ENCODE measurements at places on chromosomes 7 and 10.
A peak's percentile ranks its signal among the peaks of the same experiment; 100 is the strongest.

- DNase-seq = no peak
Observed at GRCh38 chr7:3928727-3929515, 627.9 kb downstream of the SDK1 start.

DNA sequence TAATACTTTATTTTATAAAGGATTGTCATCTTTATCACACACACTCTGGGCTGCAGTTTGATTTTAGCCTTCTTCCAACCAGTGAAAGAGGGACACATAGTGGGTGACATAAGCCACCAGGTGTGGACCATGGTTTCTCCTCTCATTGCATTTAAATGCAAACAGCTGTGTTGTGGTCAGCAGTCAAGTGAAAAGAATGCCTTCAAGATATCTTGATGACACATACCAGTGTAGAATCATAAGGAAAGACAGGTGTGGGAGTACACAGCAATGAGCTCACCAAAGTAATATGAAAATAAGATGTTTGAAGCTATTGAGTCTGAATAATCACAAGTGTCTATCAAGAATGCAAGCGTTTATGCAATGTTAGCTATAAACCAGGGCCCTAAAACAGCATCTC is 580.0 kb downstream of the XPNPEP1 start:
- peak; percentile 35 for DNase-seq

DNA sequence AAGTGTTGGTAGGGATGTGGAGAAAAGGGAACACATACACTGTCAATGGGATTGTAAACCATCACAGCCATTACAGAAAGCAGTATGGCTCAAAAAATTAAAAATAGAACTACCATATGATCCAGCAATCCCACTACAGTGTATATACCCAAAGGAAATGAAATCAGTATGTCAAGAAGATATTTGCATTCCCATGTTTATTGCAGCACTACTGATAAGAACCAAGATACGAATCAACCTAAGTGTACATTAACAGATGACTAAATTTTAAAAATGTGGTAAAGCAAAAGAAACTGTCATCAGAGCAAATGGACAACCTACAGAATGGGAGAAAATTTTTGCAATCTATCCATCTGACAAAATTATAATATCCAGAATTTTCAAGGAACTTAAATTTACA is 290.4 kb downstream of the IPMK start:
- no peak for DNase-seq

GRCh38 chr7:132105096-132105495 is 471.2 kb downstream of the PLXNA4 start:
- no peak for DNase-seq

DNA sequence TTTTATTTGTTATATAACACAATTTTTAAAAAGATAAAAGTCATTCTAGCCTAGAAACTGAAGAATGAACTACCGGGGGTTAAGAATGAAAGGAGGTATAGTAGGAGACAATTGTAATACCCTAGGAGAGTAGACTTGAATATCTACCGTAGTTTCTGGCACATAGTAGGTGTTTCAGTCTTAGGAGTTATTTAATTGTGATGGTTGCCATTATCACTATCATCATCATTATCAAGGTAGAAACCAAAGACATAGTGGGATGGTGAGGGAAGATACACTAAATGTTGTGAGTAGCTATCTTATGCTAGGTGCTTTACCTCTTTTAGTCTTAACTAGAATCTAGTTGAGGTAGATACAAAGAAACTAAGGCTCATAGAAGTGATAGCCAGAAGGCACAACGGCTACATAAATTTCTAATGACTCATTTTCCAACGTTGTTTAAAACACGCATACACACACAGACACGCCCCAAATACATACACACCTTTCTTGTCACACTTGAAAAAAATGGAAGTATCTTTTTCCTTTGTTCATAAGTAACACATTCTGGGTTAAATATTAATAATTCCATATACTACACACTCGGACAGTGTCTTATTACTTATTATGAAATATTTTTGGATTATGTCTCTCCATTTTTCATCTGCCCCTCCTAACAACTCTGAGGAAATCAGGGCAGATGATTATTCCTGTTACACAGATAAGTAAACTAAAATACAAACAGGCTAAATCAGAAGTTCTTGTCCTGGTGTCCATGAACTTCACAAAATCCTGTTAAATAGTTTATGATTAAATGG is 2.0 kb upstream of the ANLN start:
- peak; percentile 92 for DNase-seq

DNA sequence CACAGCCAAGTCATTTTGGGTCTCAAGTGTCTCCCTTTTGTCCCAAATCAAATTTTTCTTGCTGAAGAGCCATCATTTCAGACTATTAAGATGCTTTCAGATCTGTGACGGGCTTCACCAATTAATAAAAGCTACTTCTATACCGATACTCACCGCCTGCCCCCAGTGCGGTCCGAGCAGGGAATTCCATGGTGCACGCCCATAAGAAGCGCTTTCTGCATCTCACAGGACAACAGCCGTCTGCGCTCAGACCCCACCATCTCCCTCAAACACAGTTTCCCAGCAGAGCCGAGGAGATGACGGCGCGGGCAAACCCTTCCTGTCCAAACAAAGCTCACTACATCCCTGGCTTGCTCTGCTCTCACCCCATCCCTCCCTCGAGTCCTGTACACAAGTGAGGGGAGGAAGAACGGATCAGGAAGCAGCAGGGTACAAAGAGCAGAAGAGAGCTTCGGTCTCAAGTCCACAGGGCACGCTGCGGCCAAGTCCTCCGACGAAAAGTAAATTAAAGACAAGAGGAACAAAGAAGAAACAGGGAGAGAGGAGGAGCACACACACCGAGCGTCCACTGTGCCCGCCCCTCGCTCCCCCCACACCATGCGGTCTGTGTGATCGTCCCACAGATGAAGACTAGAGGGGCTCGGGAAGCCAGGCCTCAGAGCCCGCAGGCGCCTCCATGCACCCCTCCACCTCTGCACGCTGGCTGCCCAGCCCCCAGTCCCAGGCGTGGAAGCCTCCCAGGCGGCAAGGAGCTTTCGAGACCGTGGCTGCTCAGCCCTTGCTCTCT is 121.9 kb downstream of the MAD1L1 start:
- DNase-seq = no peak
